ENCODE measurements at places on chromosomes 13 and 19.

DNA sequence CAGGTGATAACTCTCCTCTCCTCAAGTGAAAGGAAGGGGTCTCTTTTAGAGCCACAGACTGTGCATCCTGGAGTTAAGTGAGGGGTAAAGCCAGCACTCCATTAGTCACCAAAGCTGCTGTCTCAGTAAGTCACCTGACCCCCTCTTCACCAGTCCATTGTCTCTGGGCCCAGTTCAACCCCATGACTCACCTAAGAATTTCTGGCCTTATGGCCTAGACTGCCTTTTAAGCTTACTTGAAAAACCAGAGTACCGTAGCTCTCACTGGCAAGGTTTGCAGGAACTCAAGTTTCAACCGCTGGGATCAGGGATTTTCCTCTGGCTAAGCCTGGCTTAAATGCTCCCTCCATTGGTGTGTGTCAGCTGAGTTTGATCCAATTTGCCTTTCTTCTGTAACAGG is 23.4 kb upstream of the EID2 start:
- no peak for DNase-seq

DNA sequence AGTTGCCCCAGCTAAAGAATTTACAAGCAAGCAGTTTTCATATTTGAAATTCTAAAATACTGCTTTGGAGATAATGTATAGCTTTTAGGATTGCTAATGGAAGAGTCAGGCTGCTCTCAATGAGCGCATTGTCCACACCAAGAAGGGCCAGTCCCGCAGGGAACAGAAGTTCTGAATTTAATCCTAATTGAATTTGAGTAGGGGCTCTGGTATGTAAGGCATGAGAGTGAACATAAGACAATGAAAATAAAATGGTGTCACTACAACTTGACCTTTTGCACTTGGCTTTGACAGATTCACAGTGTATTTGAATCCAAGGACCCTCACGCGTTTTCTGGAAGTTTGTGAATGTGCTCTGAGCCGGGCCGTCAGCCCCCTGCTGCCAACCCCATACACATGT is 32.6 kb downstream of the RAB20 start:
- DNase-seq: no peak

- no peak for DNase-seq
These were observed 418.9 kb downstream of the DIAPH3 start for GRCh38 chr13:59744747-59745391.

DNA sequence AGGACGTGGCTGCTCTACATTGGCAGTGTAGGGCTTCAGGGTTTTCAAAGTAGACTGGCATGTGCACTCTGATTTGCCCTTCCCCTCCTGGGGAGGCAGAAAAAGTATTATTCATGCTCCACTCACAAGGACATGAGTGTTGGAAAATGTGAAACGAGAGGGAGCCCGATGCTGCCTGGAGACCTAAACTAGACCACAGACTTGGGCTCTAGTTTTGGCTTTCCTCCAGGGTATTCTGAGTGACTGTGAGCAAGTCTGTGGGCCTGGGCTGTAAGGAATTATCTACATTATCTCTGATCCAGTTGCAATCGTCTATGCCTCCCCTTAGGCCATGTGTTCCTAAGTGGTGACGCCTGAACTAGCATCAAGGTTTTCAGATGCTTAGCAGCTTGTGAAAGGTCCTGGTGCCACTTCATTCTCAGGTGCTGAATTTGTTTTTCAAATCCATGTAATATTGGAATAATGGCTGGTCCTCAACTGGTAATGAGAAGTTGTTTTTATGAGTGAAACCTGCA is 55.0 kb downstream of the MRPL57 start:
- no peak for DNase-seq

DNA sequence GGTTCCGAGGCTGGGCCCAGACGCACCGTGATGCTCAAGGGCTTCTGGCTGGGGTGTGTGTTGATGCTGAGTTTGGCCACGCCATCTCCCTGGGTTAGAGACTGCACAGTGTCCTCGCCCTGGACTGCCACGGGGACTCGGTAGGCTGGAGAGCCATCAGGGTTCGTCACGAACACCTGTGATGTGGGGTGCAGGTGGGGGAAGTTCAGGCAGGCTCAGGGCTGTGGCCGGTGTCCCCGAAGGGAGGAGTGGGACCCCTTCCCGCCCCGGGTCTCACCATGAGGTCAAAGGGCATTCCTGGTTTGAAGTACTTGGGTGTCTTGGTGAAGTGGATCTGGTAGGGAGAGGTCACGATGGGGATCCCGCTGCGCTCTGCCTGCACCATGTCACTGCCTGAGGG is 8.2 kb downstream of the C3 start:
- no peak for DNase-seq

DNA sequence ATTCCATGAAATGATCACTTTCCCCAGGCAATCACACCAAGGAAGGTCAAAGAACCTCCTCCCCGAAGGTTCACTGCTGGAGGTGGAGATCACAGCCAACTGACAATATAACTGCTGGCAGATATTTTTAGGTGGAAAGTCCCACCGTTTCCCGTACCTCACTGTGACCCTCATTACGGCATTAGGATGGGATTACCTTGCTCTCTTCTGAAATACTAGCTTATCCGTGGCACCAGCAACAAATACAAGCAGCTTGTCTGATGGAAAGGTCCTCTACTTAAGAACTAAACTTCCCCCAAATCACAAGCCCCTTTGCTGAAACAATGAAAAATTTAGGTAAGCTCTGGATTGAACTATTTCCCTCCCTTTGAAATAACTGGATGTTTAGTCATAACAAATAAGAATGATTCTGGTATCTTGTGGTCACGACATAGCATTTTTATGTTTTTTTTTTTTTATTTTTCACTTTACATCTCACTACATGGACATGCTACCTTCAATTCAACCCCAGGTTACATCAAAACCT is 178.9 kb downstream of the COL4A1 start:
- peak; percentile 24 for DNase-seq

GRCh38 chr19:50705422-50706019 is 14.1 kb downstream of the SHANK1 start:
- peak; percentile 28 for DNase-seq

GRCh38 chr13:31234729-31235128 is 35.0 kb downstream of the B3GLCT start:
- no peak for DNase-seq

GRCh38 chr19:5881543-5882299 is 11.4 kb upstream of the FUT5 start:
- DNase-seq: no peak

- DNase-seq: no peak
These were observed 283.0 kb downstream of the DNAJC15 start for GRCh38 chr13:43306372-43306771.

- no peak for DNase-seq
These were observed 289.9 kb downstream of the DIAPH3 start for GRCh38 chr13:59873856-59874255.

- no peak for DNase-seq
These were observed 39.7 kb downstream of the PEPD start for GRCh38 chr19:33481863-33482262.

DNA sequence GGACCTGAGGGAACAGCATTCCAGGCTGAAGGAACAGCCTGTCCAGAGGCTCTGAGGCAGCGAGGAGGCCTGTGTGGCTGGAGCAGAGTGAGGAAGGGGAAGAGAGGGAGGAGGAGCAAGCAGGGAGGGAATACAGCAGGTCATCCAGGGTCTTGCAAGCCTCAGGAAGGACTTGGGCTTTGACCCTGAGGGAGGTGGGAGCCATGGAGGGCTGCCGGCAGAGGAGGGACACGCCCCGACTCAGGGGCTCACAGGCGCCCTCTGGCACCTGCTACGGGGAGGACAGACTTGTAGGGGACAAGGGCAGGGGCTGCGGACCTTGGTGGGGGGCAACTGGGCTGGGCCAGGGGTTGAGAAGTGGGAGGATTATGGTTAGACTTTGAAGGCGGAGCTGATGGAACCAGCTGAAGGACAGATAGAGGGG is 4.7 kb downstream of the TINCR start:
- DNase-seq: no peak

DNA sequence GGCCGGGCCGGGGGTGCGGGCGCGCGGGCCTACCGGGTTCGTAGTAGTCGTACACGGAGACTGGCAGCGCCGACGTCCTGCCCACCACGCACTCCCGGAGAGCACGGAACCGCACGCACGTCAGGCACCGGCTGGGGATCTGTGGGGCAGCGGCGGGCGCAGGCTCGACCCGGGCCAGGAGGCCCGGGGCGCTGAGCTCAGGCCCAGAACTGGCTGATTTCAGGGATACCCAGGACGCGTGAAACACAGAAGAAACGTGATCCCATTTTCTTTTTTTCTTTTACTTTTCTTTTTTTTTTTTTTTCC is 9.0 kb downstream of the F2RL3 start:
- DNase-seq: no peak

- no peak for DNase-seq
These were observed 34.9 kb downstream of the CAB39L start for GRCh38 chr13:49409008-49409407.

DNA sequence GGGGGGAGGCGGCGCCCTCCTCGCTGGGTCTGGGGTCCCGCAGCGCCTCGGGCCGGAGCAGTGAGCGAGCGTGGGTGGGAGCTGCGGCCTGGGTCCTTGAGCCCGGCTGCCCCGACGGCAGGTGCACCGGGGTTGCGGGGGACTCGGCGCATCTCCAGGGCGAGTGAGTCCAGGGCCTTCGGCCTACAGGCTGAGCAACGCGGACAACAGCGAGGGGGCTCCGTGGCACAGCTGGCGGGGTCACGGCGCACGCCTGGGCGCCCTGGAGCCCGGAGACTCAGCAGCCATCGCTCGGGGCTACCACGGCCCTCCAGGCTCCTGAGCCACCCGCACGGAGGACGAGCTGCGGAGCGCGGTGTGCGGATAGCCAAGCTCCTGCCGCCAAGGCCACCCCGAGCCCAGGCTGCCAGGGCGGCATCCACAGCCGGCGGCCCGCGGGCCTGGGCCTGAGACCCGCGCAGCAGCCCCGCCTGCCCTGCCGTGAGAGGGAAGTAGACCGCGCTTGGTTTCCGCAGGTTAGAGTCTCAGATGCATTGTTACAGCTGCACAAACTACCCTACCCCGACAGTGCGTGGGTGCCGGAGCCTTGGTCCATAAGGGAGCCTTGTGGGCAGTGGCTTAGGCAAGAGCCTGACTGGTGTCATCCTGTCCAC is 253.9 kb upstream of the SGCG start:
- no peak for DNase-seq

GRCh38 chr13:91347996-91348905 is 764 bp downstream of the MIR17HG start:
- no peak for DNase-seq

DNA sequence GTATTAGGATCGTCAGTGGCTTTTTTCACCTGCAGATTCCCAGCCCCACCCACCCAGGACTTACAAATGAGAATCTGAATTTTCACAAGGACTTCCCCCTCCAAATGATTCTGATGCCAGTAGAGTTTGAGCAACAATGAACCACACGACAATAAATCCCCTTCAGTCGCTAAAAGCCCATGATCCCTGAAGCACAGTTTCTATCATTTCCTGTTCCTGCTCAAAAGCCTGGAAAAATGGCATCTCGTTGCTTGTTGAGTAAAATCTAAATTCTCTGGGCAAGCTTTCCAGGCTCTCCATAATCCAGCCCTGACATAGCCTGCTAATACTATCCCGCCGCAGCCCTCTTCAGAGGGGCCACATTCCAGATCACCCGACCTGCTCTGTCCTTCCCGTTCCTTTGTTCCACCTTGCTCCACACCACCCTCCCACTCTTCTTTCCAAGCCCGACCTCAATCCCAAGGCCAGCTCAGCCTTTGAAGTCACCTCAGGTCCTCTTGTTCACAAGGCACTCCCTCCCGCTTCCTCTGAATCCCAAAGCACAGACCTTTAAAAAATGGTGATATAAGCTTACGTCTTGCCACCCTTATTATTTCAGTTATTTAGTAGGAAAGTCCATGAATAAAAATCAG is 67.9 kb downstream of the NUFIP1 start:
- no peak for DNase-seq

GRCh38 chr19:35184884-35185283 is 30.3 kb downstream of the FXYD5 start:
- DNase-seq: no peak

DNA sequence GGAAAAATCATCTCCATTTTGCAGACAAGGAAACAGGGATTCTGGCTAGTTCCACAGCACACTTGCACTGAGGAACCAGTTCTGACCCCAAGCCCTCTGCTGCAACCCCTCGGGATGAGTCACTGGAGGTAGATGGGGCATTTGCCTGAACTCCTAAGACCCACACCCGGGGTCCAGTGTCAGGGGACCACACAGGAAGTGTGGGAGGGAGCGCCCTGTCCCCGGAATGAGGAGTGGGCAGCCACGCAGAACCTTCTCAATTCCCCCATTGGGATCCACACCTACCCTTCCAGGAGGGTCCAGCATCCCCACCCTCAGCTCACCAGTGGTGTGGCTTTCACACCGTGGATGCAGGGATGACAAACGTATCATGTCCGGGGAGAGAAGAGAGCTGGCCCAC is 62.7 kb downstream of the TSHZ3 start:
- no peak for DNase-seq

GRCh38 chr19:5837761-5838352 is 1.6 kb downstream of the FUT6 start:
- DNase-seq: no peak

DNA sequence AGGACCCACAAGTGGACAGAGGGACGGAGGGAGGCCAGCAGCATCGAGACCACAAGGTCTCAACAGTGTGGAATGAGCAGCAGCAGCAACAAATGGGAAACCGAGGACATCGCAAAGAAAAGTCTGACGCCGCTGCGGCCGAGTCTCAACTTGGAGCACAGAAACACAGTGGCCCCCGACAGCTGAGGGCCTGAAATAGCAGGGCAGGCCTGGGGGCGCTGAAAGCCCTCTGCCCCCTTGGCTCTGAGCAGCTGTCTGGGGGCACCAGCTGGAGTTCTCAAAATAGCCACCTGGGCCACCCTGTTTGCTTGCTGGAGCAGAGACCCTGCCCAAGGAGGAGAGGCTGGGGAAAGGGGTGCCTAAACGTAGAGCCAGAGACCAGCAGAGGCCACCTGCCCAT is 5.9 kb upstream of the ISYNA1 start:
- no peak for DNase-seq

GRCh38 chr13:111490611-111491010 is 170.2 kb downstream of the TEX29 start:
- no peak for DNase-seq

DNA sequence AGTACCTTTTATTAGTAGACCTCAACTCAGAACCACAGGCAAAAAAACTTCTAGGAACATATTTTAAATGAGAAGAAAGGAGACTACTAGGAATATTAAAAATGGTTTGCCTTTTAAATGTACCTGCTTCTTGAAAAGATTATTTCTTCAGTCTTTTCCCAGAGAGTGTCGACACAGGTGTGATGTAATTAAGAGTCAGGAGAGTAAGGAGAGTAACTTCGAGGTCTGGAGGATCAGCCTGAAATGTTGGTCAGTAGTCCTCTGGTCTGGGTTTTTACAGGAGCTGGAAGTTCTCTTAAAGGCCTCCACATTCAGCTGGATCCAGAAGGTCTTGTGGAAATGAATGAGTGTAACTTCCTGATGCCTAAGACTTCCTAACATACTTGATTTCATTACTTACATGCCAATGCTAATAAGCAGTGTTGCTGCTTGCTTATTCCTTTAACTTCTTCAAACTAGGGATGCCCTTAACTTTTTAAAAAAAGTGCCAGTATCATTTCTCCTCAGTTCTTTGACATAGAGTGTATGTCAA is at the start of gene KCTD4:
TSS of gene KCTD4 (minus strand) at position 345 of the 532 bp plus-strand sequence. CDS start 6,478 bp downstream, outside the sequence.
- DNase-seq: no peak

- DNase-seq: no peak
These were observed 29.4 kb downstream of the KLF12 start for GRCh38 chr13:74104661-74105275.

All from fibroblast of skin of left biceps (primary cell).